ENCODE measurements at places on chromosomes 2 and 18.

GRCh38 chr2:105376789-105377240, 22.0 kb downstream of the FHL2 start:
- DNase-seq, result no peak

DNA sequence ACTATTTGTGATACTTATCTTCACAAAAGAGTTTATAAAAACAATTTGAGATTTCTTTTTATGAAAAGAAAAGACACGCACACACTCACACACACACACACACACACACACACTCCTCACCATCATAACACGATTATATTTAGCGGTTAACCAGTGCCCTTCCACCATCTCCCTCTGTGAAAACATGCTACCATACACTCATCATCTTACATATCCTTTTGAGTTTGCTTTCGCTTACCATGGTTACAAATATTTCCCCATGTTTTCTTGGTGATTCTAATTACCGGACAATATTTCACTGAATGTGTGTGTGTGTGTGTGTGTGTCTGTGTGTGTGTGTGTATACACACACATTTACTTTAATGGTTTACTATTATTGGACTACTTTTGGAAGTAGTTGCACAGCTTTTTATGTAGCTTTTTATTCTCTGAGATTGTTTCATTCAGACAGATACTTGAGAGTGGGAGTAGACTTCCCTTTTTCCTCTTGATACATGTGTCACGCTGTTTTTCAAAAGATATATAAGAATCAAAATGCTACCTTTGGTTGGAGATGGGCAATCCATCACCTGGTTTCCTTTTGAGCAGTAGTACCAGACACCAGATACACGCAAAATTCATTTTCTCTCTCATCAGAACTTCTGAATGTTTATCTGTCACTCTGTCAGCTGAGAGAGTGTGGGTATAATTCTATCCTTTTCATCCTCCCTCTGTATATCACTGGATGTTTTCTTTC, 138.1 kb downstream of the SETBP1 start:
- no peak for DNase-seq

DNA sequence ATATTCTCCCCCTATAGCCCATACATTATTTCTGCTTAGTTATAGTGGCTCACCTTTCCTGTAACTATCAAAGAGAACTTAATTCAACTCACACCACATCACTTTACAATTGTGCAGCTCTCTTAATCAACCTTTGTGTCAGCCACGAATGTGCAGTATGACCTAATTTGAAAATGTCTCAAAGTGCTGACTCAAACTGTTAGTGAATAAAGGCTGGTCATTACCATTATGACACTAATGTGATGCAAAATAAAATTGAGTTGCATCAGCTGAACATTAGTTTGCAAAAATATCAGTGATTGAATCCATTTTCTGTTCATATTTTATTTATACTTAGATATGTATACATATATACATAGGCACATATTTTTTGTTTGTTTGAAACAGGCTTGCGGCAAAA, 251.8 kb downstream of the MEIS1 start:
- DNase-seq, result no peak

GRCh38 chr2:150110548-150110947, 376.9 kb downstream of the RND3 start:
- no peak for DNase-seq

GRCh38 chr2:86744152-86744551, 24.1 kb downstream of the RMND5A start:
- peak; percentile 31 for DNase-seq

- DNase-seq, result peak; percentile 79
Measured at GRCh38 chr2:231605607-231606091, 13.0 kb downstream of the TEX44 start.

GRCh38 chr2:58984731-58985130, 743.6 kb upstream of the FANCL start:
- DNase-seq, result no peak

GRCh38 chr2:203988500-203989260, 52.1 kb downstream of the ICOS start:
- no peak for DNase-seq

- no peak for DNase-seq
Measured at GRCh38 chr2:66532972-66533868, 98.3 kb downstream of the MEIS1 start.

GRCh38 chr18:63575681-63576080, 11.5 kb upstream of the SERPINB13 start:
- DNase-seq, result no peak

GRCh38 chr2:225100269-225100668, 58.0 kb upstream of the DOCK10 start:
- DNase-seq, result no peak

- DNase-seq, result no peak
Measured at GRCh38 chr2:191859681-191860080, 12.8 kb upstream of the CAVIN2 start.

DNA sequence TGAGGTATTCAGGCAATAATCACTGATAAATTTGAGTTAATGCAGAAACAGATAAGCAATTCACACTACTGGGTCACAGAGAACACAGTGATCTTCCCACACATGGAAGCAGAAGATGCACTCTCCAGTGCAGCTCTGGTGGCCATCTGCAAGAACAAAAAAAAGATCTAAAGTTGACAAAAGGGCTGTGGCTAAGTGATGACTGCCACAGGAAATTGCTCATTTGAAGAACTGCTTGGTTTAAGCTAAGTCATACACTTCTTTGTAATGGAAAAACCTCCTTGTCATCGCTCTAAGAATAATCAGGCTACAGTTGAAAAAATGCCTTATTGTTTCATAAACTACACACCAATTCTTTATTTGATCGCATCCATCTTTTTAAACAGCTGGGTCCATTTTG, 115.1 kb downstream of the DTNB start:
- no peak for DNase-seq

DNA sequence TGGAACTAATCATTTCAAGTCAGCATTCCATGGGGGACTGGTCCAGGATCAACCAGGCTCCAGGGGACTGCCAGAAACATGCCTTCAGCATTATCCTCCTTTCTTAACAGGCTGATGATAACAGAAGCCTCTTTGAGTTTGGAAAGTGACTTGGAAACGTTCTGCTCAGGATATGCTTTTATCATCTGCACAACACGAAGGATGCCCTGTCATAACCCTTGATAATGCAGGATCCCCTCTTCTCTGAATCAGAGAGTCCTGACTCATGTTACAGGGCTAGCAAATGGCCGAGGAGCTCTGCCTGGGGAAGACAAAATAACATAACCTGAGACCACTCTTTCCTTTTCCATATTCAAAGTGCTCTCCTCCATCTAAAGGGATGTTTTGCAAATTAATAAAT, 6.7 kb downstream of the SCYGR3 start:
- no peak for DNase-seq

- no peak for DNase-seq
Measured at GRCh38 chr2:151020411-151020810, 241.3 kb downstream of the RBM43 start.

DNA sequence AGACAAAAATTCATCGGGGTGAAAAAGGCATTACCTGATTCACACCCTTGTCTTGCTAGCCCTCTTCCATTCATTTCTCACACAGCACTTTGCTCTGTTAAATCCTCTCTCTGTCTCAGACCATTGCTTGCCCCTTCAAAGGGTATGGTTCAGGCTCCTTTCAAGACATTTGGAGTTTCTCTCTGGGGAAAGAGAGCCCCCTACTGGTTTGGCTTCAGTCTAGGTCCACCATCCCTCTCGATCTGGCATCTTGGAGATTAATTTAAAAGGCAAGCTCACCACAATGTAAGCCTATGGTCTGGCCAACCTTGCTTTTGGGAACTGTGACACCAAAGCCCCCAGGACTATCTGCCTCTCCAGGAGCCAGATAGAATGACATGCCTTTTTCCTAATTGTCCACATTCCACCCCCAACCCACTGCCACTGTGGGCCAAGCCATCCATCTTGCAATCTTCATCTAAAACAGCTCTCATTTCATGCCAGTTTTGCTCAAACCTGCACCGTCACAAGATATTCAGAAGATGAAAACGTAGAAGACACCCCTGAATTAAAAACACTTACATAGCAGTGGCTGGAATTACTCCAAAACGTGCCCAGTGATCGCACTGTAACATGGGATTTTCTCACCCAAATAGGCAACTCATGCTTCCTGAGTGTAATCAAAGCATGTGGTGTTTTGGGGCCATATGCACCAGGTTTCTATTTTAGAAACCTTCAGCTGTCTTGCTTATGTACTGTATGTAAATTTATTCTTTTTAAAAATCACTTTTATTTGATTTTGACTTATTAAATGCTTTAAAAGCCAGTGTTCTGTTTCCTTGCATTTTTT, 93.9 kb downstream of the FARSB start:
- DNase-seq, result no peak

DNA sequence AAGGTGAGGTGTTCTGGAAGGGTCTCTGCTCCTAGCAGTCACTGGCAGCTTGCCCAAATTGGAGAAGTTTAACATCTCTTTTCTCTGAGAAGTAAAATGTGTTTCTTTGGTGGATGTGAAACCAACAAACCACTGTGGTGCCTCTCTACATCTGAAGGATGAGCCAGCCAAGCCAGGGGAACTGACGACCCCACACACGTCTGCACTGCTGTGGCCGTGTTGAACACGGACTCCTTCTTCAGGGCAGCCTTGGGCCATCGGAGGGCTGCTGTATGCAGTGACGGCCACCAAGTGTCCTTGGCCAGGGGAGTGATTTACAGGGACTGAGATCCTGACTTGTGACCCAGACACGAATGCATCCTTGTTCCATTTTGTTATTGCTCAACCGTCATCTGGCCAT, 207.8 kb downstream of the ACKR3 start:
- no peak for DNase-seq

GRCh38 chr2:240412975-240413812, 22.3 kb upstream of the GPC1 start:
- DNase-seq, result peak; percentile 13
